Activated CD4-positive, alpha-beta T cell treated with anti-CD3 and anti-CD28 coated beads, Interleukin-2, amount 50 U/mL, for 16 hours (primary cell): ENCODE measurements at places on chromosomes 3 and 15.

- no peak for DNase-seq
Observed at GRCh38 chr3:104750581-104750980, 616.1 kb upstream of the ALCAM start.

DNA sequence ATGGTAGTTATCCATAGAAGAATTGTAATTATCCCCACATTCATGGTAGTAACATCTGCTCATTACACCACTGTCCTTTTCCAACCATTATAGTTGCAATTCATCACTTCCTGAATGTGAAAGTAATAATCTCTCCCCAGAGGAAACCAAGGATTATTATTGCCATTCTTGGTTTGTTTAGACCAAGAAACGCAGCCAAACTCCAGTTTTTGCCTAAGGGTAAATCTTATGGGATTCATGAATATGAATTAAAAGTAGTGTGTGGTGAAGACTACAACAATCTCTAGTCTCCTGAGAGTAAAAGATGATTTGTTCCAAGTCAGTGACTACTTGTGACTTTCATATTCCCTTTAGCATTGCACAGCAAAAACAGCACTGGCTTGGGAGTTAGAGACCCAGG lies 45.7 kb upstream of the ABI3BP start:
- DNase-seq, result no peak

- no peak for DNase-seq
Observed at GRCh38 chr3:150388498-150389418, 19.3 kb upstream of the TSC22D2 start.

DNA sequence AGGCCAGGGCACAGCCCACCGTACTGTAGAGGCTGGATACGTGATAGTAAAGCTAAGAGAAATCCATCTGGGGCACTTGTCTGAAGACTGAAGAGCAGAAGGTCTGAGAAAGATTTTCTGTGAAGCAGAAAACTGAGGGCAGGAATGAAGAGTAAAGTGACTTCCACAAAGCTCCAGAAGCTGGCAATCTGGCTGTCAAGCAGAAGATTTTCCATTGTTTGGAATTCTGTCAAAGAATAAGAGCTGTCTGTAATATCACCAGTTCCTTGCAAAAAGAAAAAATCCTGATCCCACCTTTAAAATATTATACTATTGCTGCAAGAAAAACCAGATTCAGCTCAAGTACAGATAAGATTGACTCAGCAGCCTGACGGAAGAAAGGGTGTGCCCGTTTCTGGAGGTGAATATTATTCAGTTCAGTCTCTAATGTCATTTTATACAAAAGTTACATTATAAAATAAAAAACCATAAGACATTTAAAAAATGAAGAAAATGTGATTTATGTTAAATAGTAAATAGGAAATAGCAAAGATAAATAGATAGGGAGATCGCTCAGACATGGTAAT lies 550.4 kb upstream of the SGO1 start:
- no peak for DNase-seq
